ENCODE measurements at places on chromosomes 1 and 21.

DNA sequence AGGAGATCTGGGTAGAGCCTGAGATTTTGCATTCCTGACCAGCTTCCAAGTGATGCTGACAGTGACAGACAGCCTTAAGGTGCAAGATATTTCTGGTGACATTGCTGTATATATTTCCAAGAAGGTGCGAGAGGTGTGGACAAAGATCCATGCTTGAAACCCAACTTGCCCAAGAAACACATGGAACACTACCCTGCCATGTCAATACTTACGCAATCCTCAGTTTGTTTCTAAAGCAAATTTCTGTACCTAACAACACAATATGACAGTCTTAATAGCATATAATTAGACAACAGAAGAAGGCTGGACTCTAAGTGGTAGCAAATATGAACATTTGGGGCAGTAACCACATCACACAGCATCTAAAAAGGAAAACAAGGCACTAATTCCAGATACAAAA is 260.4 kb downstream of the DSCAM start:
- DNase-seq, result no peak

GRCh38 chr1:42454403-42454802 is 1.4 kb downstream of the ZMYND12 start:
- no peak for DNase-seq

- no peak for DNase-seq
These were observed 56.1 kb upstream of the IRF2BP2 start for GRCh38 chr1:234665975-234666605.

- no peak for DNase-seq
These were observed 257.8 kb downstream of the OMA1 start for GRCh38 chr1:58288624-58289142.

- DNase-seq, result no peak
These were observed 1246.3 kb downstream of the NCAM2 start for GRCh38 chr21:22244516-22244915.

DNA sequence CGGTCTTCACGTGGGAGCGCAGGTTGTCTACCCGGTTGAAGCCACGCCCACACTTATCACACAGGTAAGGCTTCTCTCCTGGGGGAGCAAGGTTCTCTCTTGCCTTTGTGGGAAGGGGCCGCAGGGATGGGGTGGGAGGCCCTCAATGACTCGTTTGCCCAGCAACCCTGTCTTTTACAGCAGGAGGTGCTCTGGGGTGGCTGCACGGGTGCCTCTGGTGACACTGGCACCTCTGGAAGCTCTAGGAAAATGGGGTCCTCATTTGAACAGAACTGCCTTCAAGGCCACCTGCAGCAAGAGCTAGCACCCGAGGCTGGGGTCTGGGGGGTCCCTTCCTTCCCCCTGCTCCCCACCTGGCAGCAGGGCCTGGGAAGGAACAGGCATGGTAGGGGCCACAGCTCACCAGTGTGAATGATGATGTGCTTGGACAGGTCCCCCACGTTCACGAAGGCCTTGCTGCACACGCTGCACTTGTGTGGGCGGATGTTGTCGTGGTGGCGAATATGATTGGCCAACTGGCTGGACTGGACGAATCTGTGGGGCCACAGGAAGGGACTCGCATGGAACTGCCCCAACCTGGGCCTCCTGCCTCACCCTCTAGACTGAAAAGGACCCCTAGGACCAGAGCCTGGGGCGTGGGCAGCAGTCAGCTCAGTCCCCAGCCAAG is 33.1 kb downstream of the ZBTB17 start:
- no peak for DNase-seq

- peak; percentile 33 for DNase-seq
These were observed 14.7 kb downstream of the RAB42 start for GRCh38 chr1:28606771-28607170.

- DNase-seq, result no peak
These were observed 37.4 kb upstream of the IL20 start for GRCh38 chr1:206828061-206828460.

GRCh38 chr21:32046191-32046590 is 173.4 kb downstream of the HUNK start:
- DNase-seq, result no peak

DNA sequence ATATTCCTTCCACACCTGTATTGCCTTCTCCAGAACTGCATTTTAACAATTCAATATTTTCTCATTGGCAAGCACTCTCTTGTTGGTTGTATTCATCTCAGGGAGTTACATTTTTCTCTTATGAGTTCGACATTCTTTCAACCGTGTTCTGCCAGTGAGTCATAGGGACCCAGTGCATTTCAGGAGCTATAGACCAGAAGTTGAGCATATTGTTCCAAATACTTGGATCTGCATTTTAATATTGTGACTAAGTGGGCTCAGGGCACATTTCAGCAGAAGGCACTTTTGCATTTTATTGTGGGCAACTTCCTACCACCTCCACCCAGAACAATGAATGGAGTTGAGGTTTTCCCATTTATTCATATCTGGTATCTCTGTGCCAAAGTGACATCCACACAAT is 132.8 kb downstream of the TNFSF18 start:
- no peak for DNase-seq

DNA sequence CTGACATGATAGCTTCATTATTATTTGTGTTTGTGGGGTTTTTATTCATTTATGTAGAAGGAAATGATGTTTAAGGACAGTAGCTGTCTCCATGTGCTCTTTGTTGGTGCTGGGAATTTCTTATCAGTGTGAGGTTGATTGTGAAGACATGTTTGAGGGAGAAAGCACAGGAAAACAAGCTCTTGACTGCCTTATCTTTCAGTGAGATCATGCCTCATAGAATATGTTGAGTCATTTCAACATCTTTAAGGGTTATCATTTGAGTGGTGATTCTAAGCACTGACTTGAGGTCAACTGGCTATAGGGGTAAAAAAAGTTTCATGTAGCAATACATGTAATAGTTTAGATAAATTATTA is 405.1 kb upstream of the ADAMTS5 start:
- DNase-seq, result no peak

DNA sequence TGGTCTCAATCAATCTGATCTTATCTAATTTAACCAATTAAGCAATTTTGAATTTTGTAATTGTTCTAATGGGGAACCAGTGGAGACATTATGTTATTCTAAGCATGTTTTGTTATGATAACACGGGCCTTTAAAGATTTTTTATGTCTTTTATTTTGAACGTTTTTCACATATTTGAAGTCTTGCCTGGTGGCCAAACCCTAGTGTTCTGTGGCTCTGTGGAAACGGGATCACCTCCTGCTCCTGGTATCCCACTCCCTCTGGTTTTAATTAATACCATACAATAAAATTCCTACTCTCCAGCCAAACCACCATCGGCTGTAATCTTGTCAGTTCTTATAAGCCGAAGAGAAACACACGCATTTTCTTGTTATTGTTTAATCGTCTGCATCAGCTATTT is 22.9 kb upstream of the LMO4 start:
- no peak for DNase-seq

DNA sequence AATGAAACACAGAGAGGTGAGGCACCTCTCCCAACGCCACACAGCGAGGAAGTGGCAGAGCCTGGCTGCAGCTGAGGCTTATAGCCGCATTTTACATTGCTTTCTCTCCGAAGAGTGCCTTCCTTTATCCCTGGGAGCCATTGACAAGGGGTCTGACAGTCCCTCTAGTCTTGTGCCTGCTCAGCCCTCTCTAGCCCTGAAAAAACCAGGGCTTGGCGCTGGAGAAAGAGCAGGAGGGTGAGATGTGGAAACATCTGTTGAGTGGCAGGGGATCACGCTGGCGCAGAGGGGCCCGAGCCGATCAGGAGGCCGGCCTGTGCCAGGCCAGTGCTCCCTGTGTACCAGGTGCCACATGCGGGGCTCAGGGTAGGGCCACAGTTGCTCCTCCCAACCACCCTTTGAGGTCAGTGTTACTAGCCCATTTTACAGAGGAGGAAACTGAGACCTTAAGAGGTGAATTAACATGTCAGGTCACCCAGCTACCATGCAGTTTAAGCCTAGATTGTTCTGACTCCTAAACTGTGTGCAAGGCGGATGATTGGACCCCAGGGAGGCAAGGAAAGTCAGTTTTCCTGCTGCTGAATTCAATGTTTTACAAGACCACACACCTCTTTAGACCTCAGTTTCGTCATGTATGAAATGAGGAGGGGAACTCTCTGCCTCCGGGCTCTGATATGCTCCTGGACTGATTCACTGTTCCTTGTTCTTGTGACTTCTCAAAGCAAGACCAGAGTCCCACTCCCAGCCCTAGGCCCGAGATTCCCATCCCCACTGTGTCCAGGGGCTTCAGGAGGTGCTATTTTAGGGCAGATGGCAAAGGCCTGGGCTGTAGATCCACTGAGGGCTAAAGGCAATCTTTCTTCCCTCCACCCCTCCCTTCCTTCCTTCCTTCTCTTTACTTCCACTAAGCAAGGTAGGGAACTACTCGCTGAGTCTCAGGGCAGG is 28.0 kb upstream of the RUNX3 start:
- DNase-seq, result no peak

GRCh38 chr1:36769886-36770830 is 264.2 kb downstream of the GRIK3 start:
- no peak for DNase-seq

- DNase-seq, result no peak
These were observed 2.7 kb downstream of the WDTC1 start for GRCh38 chr1:27237112-27237511.

DNA sequence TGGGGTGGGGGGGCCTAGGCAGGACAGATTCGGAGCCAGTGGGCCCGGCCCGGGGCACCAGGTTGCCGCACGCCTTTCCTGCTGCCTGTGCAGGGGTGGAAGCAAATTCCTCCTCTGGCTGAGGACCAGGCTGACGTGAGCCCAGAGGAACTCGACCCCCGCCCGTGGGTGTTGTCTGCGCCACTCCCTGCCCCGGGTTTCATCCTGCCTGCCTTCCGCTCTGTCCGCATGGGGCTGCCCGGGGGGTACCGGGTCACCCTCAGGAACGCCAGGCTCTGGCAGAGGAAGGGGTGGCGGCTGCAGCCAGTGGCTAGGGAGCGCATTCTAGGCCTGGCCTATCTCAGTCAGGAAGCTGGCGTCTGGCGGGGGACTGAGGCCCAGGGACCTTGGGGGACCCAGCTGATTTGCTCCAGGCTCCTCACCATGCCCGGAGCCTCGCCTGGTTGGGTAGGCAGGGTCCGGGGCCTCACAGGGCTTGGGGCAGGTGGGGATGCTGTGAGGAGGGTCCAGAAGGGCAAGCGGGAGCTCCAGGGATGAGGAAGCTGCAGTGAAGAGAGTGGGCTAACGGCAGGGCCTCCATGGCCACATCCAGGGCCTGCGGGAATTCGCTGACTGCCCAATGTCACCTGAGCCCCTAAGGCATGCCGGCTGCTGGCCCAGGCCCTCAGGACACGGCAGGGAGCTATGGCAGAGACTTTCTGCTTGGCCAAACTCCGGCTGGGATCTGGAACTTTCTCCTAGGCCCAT is 2.4 kb upstream of the IBA57 start:
- DNase-seq, result no peak

- no peak for DNase-seq
These were observed at the start of gene CRB1 for GRCh38 chr1:197268012-197268411. Gene CRB1 (plus strand): TSS chr1:197268252. CDS start chr1:197268413, 161 bp downstream.

- DNase-seq, result no peak
These were observed 28.1 kb upstream of the KDM4A start for GRCh38 chr1:43621861-43622260.

DNA sequence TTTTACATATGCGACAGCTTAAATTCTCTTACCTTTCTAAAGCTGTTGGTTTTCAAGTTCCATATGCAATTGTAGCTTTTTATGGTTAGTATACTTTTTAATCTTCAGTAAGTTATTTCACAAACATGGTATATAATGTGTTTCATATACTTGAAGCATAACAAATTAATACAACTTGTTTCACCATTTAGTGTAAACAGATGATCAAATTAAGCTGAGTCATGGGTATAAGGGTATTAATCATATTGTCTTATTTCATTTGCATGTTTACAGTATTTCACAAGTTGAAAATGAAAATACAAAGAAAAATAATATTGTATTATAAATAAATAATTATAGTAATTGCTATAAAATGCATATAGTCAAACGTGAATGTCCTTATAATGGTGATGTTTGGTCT is 92.1 kb downstream of the PTPRC start:
- DNase-seq, result no peak

DNA sequence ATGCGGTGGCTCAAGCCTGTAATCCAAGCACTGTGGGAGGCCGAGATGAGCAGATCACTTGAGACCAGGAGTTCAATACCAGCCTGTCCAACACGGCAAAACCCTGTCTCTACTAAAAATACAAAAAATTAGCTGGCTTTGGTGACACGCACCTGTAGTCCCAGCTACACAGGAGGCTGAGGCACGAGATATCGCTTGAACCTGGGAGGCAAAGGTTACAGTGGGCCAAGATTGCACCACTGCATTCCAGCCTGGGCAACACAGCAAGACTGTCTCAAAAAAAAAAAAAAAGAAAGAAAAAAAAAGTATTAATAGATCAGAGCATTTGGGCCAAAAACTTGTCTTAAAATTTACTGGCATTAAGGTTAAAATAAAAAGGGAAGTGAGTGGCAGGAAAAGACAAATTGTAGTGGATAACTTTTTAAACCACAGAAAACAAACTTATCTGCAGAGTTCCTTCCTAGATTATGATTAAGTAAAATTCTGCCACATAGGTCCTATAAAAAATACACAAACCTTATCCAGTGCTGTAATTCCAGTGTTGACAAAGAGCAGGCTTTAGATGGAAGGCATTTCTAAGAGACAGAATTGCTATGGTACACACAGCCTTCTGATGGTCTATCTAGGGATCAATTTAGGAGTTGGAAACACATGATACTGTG is 53.3 kb downstream of the EIF4G3 start:
- no peak for DNase-seq

GRCh38 chr1:25702101-25702775 is 85.6 kb downstream of the MAN1C1 start:
- no peak for DNase-seq

DNA sequence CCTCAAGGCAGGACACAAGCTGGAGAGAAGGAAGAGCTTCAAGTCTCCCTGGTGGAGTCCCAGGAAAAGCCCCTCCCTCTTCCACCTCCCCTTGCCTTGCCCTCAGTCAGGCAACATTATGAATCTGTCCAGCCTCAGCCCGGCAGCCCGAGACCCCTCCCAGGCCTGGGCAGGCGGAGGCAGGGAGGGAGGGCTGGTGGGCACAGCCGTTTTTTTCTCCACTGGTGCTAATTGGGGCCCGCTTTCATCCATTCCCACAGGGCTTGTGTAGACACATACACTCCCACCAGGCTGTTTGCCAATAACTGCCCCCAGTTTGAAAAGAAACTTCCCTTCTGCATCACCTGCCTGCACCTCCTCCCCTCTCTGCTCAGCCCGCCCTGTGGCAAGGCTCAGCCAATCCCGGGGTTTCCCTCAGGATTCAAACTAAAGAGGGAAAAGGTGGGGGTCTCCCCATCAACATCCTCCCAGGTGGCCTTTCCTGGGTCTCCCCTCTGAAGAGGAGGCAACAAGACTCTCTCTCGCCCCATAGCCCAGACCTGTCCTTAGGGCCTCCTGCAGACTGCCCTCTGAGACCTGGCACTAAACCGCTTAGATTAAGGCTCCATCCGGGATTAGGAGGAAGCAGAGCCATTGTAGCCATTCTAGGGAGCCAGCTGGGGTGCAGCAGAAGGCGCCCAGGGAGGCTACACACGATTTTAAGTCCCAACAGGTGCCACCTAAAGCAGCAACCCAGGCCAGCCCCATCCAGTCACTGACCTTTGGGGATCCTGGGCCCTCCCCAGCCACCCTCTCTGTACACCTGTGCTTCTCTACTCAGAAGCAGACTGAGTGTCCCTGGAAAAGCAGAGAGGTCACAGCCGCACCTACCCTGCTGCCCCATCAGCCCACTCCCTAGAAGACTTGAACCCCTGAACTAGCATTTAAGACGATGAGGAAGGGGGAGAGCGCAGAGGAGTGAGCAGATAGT is 3.5 kb downstream of the IGSF9 start:
- no peak for DNase-seq
